ENCODE measurements at places on chromosomes 2 and 18.

GRCh38 chr2:128818704-128819491, 500.2 kb upstream of the HS6ST1 start:
- DNase-seq, result no peak

DNA sequence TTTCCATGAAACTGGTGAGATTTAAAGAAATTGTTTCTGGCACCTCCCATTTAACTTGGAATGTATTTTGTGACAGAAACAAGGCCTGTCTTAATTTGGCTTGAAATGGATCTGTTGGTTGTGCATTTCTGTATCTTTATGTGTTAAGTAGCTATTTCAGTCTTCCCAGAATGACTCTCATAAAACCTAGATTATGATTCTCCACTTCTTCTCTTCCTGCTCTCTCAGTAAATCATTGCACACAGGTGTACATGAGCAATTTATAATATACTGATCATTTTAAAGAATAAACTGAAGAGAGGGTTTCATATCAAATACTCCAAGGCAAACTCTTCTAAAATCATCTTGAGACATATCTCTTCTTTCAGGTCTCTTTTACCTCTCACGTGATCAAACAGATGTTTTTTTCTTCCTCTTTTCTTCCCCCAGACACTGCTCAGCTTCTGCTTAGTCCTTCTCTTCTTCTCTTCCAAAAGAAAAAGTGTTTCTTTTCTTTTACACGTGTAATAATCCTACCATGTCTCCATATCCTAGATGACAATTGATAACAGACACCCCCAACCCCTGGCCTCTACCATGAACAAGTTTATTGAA, 112.0 kb downstream of the PPP1R1C start:
- DNase-seq, result no peak

- DNase-seq, result no peak
Measured at GRCh38 chr2:25872134-25872533, 6.2 kb downstream of the ASXL2 start.

DNA sequence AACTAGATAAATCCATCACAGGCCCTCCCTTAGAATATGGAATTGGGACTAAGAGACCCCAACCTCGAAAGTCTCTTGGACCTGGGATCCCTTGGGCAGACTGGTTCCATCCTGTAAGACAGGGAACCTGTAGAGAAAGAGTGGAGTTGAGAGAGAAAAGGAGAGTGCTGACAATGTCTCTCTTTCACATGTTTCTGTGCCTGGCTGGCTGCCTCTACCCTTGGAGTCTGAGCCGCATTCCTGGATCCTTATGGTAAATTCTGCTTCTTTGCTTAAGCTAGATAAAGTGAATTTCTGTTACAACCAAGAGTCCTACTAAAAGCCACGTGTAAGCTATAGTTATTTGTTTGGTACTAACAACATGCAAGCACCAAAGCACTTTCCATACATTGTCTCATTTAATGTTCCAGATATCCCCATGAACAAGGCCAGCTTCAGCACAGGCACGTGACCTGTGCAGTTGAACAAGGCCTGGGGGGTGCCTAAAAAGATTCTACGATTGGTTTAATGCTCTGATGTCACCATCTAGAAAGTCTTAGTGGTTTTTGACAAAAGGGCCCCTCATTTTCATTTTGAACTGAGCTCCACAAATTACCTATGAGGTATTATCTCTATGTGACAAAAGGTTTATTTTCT, 2.1 kb upstream of the PUM2 start:
- no peak for DNase-seq

DNA sequence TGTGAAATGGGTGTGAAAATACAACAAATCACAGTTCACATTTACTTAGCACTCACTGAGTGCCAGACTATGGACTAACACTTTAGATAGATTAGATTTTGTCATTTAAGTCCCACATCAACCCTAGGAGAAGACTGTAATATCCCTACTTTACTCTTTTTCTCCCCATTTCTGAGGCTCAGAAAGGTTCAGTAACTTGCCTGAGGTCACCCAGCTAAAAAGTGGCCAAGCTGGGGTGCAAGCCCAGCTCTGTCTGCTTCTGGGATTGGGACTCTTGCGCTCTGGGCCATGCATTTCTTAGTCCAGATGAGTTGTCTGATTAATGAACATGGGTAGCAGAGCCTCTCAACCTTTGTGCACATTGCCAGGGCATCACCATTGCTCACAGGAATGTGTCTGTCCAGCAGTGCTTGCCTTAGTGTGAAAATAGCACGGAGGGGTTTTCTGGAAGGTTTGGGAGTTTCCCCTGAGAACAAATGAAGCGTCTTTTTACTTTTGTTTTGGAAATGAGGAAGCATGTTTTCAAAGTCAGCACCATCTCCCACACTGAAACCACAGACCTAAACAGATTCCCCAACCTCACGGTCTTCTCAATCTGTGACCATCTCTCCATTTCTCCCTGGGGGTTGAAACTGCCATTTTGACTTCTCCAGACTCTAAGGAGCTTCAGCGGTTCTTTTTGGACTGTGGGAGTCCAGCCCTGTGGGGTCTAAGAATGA, 31.9 kb downstream of the NRP2 start:
- DNase-seq, result peak; percentile 43

DNA sequence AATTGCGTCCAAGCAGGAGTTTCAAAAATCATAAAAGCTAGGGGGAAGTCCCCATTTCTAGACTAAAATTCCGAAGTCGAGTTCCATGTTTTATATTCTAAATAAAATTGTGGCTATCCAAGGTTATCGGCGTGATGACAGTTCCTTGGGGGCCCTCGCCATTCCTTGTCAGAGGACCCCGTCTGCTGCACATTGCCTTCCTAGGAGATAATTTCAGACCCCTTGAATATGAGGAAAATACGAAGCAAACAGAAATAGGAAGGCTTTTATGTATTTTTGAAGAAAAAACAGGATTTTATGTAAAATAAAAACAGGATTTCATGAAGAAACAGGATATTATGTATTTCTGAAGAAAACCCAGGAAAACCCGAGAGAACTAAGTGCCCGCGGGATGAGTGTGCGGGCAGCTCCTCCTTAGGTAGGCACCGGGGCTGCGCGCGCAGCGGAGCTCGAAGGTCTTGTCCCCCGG, 465 bp upstream of the PLEKHA3 start:
- no peak for DNase-seq

GRCh38 chr2:9984217-9984739, 32.8 kb downstream of the GRHL1 start:
- DNase-seq, result peak; percentile 74

DNA sequence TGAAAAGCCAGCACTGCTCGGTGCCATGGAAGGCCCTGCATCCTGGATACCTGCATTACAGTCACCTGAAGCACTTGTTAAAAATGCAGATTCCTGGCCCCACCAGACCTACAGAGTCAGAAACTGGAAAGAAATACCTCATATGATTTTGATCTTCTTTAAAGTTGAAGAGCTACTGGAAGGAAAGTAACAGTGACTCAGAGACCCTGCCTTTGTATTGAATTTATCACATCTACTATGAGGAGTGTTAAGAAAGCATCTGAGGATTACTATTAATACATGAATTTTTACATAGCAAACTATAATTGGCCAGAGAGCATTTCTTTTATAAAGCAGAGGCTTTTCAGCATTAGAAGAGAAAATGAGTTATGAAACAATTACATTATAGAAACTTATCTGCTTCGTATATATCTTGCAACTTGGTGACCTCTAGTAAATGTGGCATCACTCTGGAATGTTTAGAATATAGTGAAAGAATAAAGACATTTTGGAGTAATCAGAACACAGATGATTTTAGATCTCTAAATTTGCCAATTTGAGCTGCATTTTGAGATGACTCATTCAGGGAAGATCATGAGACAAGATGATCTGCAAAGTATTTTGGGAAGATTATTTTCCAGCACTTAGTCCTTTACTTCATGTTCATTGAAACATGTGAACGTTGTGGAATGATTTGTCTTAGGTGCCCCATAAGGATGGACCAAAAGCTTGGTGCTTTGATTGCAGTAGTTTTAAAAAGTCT, 12.2 kb downstream of the PTPRM start:
- no peak for DNase-seq

GRCh38 chr2:192277494-192278109, 82.9 kb upstream of the TMEFF2 start:
- no peak for DNase-seq

- DNase-seq, result no peak
Measured at GRCh38 chr2:37125416-37125815, 31.4 kb downstream of the EIF2AK2 start.

- no peak for DNase-seq
Measured at GRCh38 chr2:135124924-135125886, 73.1 kb downstream of the RAB3GAP1 start.

DNA sequence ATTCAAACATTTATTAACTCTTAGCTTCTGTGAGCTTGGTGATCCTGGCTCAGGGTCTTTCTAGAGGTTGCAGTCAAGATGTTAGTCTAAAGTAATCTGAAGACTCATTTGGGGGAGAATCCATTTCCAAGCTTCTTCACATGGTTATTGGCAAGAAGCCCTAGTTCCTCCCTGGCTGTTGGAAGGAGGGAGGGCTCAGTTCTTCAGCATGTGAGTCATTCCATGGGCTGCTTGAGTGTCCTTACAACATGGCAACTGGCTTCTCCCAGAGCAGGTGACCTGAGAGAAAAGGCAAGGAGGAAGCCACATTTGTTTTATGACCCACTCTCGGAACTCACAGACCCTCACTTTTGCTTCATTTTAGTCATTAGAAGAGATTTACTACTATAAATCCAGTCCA, 10.6 kb upstream of the C2orf74 start:
- no peak for DNase-seq

- DNase-seq, result peak; percentile 62
Measured at GRCh38 chr2:42568401-42569115, at the start of gene MTA3. MTA3 (plus strand) TSS chr2:42568632; CDS start chr2:42568746, 114 bp downstream.

DNA sequence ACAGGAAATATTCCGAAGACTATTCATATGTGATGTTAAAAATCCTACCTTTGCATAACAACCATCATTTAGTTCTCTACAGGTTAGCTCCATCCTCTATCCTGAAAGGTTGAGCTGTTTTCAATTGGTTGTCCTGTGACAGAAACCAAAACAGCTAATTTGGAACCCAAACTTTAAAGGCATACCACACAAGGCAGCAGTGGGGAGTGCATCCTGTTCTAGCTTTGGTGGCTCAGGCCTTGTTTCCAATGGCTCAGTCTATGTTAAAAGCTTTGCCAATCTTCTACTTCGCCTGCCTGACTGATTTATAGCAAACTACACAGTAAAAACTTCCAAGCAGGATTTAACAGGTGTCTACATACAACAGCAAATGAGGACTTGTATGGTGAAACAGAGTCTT, 3.2 kb downstream of the CD226 start:
- DNase-seq, result no peak

DNA sequence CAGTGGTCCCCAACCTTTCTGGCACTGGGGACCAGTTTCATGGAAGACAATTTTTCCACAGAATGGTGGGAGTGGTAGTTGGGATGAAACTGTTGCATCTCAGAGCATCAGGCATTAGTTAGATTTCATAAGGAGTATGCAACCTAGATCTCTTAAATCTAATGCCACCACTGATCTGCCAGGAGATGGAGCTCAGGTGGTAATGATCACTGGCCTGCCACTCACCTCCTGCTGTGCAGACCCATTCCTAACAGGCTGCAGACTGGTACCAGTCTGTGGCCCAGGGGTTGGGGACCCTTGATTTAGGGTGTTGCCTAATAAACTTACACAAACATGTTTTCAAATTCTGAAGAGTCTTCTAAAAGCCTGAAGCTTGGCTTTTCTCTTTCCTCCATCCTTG, 261.3 kb downstream of the CDH19 start:
- DNase-seq, result no peak

DNA sequence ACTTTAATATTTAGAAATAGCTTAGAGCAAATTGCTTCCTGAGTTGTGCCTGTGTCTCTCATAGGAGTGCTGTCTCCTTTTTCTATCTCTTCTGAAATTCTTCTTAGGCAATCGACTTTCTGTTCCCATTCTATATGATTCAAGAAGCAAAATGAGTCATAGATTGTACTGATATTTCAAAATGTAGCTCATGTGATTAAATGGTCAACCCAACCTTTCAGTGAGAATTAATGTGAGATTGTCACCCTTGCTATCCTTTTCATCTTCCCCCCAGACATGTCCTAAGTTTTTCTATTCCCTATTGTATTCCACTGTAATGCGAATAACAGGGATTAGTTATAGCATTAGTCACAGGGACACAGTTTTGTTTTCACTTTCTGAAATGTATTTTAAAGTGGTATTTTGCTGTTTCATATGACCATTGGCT, 413.6 kb downstream of the THSD7B start:
- no peak for DNase-seq

DNA sequence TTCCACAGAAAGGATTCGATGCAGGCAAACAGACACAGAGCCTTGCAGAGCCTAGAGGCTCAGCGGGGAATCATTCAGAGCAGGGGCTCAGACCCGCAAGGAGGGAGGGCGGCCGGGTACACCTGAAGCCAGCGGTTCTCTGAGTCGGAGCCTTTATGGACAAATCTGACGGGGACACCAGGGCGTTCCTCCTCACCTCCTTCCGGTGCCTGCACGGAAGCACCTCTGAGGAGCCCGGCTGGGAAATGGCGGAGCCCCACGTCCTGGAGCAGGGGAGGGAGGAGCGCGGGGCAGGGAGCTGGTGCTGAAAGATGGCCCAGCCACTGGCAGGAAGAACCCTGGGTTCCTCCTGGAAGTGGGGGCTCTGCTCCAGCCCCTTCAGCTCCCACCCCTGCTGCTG, 193.5 kb upstream of the ALKAL2 start:
- DNase-seq, result no peak

DNA sequence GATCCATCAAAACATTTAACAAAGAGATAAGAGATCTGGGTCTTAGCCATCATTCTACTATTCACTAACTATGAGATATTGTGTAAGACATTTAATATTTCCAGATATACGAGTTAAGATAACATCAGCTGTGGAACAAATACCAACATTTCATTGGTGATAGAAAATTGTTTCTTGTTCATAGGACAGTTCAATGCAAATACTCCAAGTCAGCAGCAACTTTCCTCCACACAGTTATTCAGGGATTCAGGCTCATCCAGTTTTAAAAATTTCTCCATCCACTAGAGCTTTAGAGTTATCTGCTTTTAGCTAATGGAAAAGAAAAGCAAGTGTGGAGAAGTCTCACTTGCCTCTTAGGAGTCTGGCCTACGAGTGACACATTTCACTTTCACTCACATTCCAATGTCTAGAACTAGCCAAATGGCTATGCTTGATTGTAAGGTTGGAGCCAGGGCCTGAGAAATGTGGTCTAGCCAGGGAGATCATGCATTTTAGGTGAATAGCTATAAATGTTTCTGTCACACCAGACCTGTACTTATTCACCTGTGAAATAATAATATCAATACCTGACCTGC, 119.3 kb upstream of the MAPRE2 start:
- no peak for DNase-seq

- no peak for DNase-seq
Measured at GRCh38 chr2:134284119-134284670, 30.3 kb downstream of the MGAT5 start.

Data from CD4-positive, alpha-beta T cell treated with Interleukin-4 for 1 hour (primary cell).